Activated T-helper 1 cell treated with anti-CD3 and anti-CD28 coated beads, Interleukin-2, amount 50 U/mL, for 16 hours (primary cell): ENCODE measurements at places on chromosomes 6 and 20.

DNA sequence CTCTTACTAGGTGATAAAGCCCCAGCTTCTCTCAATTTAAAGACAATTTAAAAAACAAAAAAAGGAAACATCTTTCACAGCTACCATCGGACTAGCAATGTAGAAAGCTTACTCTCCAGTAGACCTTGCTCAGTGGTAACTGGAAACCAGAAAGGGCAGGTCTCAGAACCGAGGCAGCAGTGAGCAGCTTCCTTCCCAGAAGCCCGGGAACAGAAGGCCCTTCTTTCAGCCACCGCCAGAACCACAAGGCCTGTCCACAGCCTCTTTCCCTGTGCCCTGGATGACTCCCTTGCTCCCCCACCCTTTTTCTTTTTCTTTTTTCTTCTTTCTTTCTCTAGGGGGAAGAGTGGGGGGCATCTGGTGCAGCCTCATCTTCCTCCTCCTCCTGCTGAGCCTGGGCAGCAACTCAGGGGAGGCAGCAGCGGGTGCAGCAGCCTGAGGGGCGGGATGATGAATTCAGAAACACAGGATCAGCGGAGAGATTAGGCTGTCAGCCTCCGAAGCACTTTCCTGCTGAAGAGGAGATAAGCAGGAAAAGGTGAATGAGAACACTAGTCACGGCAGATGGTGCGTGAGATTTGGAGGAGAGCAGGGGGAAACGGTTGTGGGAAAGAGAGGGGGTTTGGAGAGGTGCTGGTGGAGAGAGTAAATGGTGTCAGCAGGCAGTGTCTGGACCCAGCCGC, 158.5 kb downstream of the ID4 start:
- no peak for DNase-seq

- DNase-seq, result no peak
Measured at GRCh38 chr6:39843305-39844020, 51.3 kb downstream of the DAAM2 start.

- no peak for DNase-seq
Measured at GRCh38 chr6:119902681-119903080, 553.1 kb upstream of the MAN1A1 start.

DNA sequence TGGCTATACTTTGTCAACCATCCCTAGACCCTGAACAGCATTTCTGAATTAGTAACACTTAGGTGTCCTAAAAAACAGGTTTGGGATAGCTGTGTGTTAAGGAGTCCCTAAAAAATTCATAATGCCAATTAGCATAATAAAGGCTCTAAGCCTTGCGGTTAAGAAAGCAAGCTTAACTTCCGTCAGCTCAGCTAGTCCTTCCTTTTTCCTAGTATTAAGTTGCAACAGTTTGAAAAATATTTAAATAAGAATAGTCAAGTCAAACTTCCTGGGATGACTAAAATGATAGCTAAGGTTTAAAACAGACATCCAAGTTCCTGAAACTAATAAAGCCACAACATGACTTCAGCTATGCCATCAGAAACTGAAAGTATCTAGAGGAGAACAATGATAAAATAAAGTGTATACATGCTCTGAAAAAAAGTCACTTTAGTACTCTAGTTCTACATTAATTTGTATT, 3.5 kb downstream of the AKIRIN2 start:
- no peak for DNase-seq

- no peak for DNase-seq
Measured at GRCh38 chr6:122393351-122393896, 6.0 kb upstream of the HSF2 start.

GRCh38 chr6:139497345-139497961, 123.0 kb upstream of the CITED2 start:
- DNase-seq, result no peak

- no peak for DNase-seq
Measured at GRCh38 chr20:12171923-12172524, 254.3 kb downstream of the BTBD3 start.

DNA sequence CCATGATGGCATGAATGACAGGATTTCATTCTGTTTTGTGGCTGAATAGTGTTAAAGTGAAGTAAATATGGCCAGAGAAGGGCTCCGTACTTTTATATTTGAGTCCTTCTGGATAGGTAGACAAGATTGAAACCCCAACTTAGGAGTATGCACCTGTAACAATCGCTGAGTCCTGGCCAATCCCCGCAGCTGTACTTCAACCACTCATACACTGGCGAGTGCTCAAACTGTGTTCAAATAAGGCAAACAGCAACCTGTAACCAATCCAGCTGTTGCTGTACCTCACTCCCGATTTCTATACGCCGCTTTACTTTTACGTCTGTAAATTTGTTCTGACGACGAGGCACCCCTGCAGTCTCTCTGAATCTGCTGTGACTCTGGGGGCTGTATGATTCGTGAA, 6.7 kb downstream of the TTLL2 start:
- no peak for DNase-seq
